Activated CD8-positive, alpha-beta memory T cell treated with anti-CD3 and anti-CD28 coated beads for 1 hour (primary cell): ENCODE measurements at places on chromosomes 1 and 21.

GRCh38 chr1:209248649-209249279 lies 334.8 kb upstream of the CAMK1G start:
- DNase-seq: no peak

DNA sequence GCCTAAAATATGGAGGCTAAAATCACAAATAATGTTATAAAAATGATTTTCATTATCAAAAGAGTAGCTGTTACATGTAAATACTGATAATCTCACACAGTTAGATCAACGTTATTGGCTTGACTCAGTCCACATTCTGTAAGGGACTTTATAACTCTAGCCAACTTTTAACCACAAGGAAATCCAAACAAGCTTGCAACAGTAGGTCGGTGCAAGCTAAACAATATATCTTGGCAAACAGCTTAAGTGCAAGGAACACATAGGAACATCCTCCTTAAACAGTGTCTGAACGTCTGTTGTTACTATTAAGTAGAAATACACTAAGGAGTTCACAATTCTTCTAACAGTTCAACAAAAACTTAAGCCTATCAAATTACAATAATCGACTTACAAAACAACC lies 126.7 kb downstream of the EIF4G3 start:
- DNase-seq: no peak

DNA sequence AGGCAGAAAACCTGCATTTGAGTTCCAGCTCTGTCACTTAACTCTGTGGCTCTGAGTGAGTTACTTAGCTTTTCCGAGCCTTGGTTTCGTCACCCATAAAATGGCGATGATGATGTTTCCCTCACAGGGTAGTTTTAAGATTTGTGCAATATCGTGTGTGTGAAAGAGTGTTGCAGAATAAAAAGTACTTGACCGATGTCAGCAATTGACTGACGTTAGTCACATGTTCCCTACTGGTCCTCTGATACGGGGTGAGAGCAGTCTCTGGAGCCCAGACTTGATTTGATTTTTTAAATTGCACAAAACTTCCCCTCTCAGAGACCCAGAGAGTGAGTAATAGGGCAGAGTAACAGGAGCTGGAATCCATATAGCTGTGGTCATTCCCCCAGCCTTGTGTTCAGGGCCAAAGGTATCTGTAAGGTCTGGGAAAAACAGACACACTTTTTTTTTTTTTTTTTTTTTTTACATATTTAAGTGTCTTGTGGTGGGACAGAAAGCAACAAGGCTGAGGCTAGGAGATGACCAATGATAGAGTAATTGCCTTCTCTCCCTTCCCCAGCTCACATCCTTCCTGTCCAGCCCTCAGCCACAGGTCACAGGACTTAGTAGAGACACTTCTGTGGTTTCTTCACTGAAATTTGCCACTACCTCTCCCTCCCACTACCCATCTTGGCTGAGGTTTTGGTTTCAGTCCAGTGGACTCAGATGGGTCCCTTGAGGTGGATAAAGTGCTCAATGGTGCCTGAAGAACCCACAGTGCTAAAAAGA lies 2.0 kb downstream of the FCER1G start:
- no peak for DNase-seq

GRCh38 chr21:38258521-38259485 lies 2.0 kb downstream of the KCNJ15 start:
- DNase-seq: no peak

DNA sequence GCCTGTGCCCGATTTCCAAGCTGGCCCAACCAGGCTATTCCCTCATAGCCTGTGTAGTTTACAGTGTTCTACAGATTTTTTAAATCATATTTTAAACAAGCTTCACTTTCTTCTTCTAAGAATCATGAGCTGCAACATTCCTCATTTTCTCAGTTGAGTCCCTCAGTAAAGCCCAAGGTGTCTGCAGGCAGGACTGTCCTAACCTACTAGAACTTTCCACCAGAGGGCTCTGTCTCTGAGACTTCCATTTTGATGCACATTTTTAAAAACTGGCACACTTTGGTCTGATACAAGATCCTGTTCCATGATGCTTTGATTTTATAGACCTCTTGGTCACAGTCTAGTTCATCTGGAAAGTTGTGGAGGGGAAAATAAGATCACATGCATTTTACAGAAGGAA lies 21.6 kb upstream of the SLAMF6 start:
- DNase-seq: no peak

DNA sequence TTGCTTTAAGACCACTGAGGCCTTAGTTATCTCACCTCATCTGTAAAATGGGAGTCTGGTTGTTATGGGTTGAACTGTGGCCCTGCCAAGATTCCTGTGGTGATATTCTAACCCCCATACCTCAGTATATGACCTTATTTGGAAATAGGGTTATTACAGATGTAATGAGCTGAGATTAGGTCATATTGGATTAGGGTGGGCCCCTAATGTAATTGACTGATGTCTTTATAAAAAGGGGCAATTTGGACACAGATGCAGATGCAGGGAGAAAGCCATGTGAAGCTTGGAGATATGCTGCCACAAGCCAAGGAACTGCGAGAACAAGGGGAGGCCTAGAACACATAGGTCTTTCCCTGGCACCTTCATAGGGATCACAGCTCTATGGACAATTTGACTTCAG lies 3.9 kb downstream of the C1orf87 start:
- DNase-seq: no peak
